Gastrocnemius medialis (tissue), 4 donors: ENCODE measurements at places on chromosomes 7 and 10.

DNA sequence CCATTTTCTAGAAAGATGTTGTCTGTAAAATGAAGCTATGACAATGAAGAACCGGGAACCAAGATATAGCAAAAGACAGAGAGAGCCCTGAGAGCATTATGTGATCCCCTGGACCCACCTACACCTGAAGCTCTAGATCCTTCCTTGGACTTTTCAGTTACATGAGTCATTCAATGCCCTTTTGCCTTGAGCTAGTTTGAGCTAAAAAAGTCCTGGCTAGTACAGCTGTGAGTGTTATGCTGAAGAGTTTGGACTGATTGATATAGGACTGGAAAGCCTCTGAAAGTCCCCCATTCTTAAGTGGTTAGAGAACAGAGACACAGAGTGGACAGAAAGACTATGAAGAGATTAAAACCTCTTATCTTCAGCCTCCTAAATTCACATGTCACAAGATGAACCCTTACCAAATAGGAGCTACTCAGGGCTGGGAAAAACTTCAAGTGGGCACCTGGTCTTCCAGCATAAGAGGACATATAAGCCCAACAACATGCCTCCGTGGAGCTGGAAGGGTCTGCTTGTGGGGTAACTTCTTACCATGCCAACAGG is 386.8 kb upstream of the NFE2L3 start:
- H3K27ac ChIP-seq, result peak overlapping the region; percentile 84
- H3K36me3 ChIP-seq, result no peaks in the 10 kb centered on the region
- H3K27me3 ChIP-seq, result no peaks in the 10 kb centered on the region
- no peak for DNase-seq
- H3K4me1 ChIP-seq, result peaks cover 21% of the 10 kb centered on the region

DNA sequence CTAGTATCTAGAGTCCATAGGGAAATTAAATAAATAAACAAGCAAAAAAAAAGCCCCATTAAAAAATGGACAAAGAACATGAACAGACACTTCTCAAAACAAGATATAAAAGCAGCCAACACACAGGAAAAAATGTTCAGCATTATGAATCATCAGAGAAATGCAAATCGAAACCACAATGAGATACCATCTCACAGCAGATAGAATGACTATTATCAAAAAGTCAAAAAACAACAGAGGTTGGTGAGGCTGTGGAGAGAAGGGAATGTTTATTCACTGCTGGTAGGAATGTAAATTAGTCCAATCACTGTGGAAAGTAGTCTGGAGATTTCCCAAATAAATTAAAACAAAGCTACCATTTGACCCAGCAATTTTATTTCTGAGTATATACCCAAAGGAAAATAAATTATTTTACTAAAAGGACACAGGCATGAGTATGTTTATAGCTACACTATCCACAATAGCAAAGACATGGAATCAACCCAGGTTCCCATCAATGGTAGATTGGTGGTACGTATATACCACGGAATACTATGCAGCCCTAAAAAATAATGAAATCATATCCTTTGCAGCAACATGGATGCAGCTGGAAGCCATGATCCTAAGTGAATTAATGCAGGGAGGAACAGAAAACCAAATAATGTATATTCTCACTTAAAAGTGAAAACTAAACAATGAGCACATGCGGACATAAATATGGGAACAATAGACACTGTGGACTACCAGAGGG is 366.5 kb upstream of the SEMA3C start:
- no peak for DNase-seq
- H3K27ac ChIP-seq, result no peak overlapping the region
- H3K4me3 ChIP-seq, result no peak overlapping the region
- no peaks in the 10 kb centered on the region for H3K27me3 ChIP-seq

- H3K27me3 ChIP-seq, result no peaks in the 10 kb centered on the region
- H3K4me1 ChIP-seq, result no peaks in the 10 kb centered on the region
- no peak overlapping the region for H3K27ac ChIP-seq
- H3K36me3 ChIP-seq, result no peaks in the 10 kb centered on the region
These were observed 63.0 kb downstream of the FAS start for GRCh38 chr10:89053555-89053954.

GRCh38 chr10:33209802-33210201 is 124.7 kb downstream of the NRP1 start:
- H3K36me3 ChIP-seq, result no peaks in the 10 kb centered on the region
- H3K27me3 ChIP-seq, result no peaks in the 10 kb centered on the region
- H3K27ac ChIP-seq, result no peak overlapping the region
- peaks cover 15% of the 10 kb centered on the region for H3K4me1 ChIP-seq
- no peak for DNase-seq

- no peak for DNase-seq
- no peak overlapping the region for H3K4me3 ChIP-seq
- H3K27ac ChIP-seq, result no peak overlapping the region
- H3K4me1 ChIP-seq, result no peaks in the 10 kb centered on the region
These were observed 97.8 kb downstream of the OAT start for GRCh38 chr10:124320778-124321432.

GRCh38 chr10:76916536-76916935 is 721.1 kb downstream of the KCNMA1 start:
- H3K27me3 ChIP-seq, result no peaks in the 10 kb centered on the region
- DNase-seq, result no peak
- no peaks in the 10 kb centered on the region for H3K36me3 ChIP-seq

DNA sequence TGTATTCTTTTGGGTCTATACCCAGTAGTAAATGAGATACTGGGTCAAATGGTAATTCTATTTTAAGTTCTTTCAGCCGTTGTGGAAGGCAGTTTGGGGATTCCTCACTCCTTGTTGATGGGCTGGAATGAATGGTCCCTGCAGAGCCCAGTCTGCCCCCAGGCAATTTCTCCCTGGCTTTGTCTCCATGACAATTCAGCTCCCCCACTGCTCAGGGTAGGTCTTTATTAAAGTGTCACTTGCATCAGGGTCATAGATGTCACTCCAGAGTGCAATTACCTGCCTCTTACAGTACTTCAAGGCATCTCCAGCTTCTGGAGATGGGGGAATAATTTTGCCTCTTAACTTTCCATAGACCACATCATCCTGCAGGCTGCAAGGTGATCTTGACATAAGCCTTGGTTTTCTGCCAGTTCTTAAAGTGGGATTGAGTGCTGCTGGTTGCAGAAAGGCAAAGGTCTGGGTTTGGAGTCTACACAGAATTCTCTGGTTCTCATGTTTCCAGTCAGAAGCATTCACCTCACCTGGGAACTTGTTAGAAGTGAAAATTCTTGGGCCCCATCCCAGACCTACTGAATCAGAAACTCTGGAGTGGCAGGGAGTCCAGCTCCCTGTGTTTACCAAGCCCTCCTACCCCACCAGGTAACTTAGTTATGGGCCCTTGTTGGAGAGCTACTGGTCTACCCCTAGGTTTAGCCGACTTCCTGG is 442.4 kb downstream of the GALNT17 start:
- no peak overlapping the region for H3K27ac ChIP-seq
- H3K27me3 ChIP-seq, result no peaks in the 10 kb centered on the region
- no peak for DNase-seq
- H3K36me3 ChIP-seq, result no peaks in the 10 kb centered on the region
- H3K4me3 ChIP-seq, result no peak overlapping the region
- H3K4me1 ChIP-seq, result no peaks in the 10 kb centered on the region

DNA sequence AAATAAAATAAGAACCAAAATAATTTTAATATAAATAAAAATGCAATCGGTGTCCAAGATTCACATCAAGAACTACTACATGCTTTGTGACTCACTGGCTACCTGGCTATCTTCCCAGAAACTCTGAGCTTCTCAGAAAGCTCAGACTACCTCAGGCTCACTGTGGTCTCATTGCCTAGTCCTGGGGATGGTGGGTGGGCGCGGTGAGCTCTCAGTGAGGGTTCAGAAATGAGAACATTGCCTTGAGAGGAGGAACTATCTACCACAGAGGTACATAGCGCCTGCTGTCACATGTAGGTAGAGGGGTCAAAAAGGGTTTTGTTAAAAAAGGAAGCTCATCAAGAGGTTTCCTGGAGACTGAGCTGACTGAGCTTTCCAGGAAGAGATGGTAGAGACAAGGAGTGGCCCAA is 108.0 kb downstream of the WDFY4 start:
- H3K27me3 ChIP-seq, result no peaks in the 10 kb centered on the region
- no peak overlapping the region for H3K4me3 ChIP-seq
- DNase-seq, result no peak
- no peaks in the 10 kb centered on the region for H3K4me1 ChIP-seq

GRCh38 chr7:83799333-83799732 is 150.4 kb upstream of the SEMA3E start:
- no peaks in the 10 kb centered on the region for H3K36me3 ChIP-seq
- no peak overlapping the region for H3K27ac ChIP-seq
- DNase-seq, result no peak
- H3K4me3 ChIP-seq, result no peak overlapping the region

DNA sequence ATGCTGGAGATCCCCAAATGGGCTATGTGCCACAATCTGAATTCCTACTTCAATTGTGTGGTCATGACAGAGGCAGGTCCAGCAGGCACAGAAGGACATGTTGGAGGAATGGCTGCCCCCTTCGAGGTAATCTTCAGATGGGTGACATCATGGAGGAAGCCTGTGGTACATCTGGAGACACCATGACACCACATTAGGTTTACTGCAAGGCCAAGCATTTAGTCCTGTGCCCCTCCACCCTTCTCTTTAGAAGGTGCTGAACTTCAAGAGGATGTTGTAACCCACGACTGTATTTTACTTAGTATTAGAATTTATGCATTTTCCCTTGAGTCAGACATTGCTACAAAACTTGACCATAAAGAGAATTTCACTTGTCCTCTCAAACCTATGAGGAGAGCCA is 75.1 kb upstream of the DDC start:
- no peaks in the 10 kb centered on the region for H3K27me3 ChIP-seq
- H3K4me1 ChIP-seq, result peaks cover 13% of the 10 kb centered on the region
- H3K4me3 ChIP-seq, result no peak overlapping the region
- H3K27ac ChIP-seq, result peak overlapping the region; percentile 94
- H3K36me3 ChIP-seq, result no peaks in the 10 kb centered on the region
- DNase-seq, result no peak

- H3K36me3 ChIP-seq, result no peaks in the 10 kb centered on the region
- H3K27me3 ChIP-seq, result no peaks in the 10 kb centered on the region
- no peak overlapping the region for H3K27ac ChIP-seq
- no peak for DNase-seq
- no peaks in the 10 kb centered on the region for H3K4me1 ChIP-seq
- H3K4me3 ChIP-seq, result no peak overlapping the region
These were observed 103.0 kb downstream of the OAT start for GRCh38 chr10:124315591-124316270.

GRCh38 chr7:51102828-51103227 is 213.8 kb downstream of the COBL start:
- no peak overlapping the region for H3K27ac ChIP-seq
- H3K4me3 ChIP-seq, result no peak overlapping the region
- no peaks in the 10 kb centered on the region for H3K36me3 ChIP-seq
- no peaks in the 10 kb centered on the region for H3K27me3 ChIP-seq
- no peaks in the 10 kb centered on the region for H3K4me1 ChIP-seq

- DNase-seq, result no peak
- peak overlapping the region; percentile 96 for H3K27ac ChIP-seq
- no peaks in the 10 kb centered on the region for H3K27me3 ChIP-seq
- H3K4me1 ChIP-seq, result peaks cover 33% of the 10 kb centered on the region
- no peaks in the 10 kb centered on the region for H3K36me3 ChIP-seq
These were observed 672 bp downstream of the GTPBP4 start for GRCh38 chr10:988667-989545.

- peaks cover 10% of the 10 kb centered on the region for H3K27me3 ChIP-seq
- no peak overlapping the region for H3K27ac ChIP-seq
- peaks cover 41% of the 10 kb centered on the region for H3K4me1 ChIP-seq
- DNase-seq, result no peak
- H3K36me3 ChIP-seq, result no peaks in the 10 kb centered on the region
These were observed 3.5 kb downstream of the BMI1 start for GRCh38 chr10:22324413-22324812.

- no peak for DNase-seq
- no peaks in the 10 kb centered on the region for H3K36me3 ChIP-seq
- no peak overlapping the region for H3K27ac ChIP-seq
- no peak overlapping the region for H3K4me3 ChIP-seq
These were observed 102.8 kb downstream of the DYNC2I1 start for GRCh38 chr7:158959021-158959717.

- H3K27ac ChIP-seq, result no peak overlapping the region
- no peaks in the 10 kb centered on the region for H3K27me3 ChIP-seq
- H3K4me1 ChIP-seq, result no peaks in the 10 kb centered on the region
- H3K4me3 ChIP-seq, result no peak overlapping the region
- DNase-seq, result no peak
- H3K36me3 ChIP-seq, result no peaks in the 10 kb centered on the region
These were observed 109.7 kb downstream of the SLIT1 start for GRCh38 chr10:97075961-97076525.

DNA sequence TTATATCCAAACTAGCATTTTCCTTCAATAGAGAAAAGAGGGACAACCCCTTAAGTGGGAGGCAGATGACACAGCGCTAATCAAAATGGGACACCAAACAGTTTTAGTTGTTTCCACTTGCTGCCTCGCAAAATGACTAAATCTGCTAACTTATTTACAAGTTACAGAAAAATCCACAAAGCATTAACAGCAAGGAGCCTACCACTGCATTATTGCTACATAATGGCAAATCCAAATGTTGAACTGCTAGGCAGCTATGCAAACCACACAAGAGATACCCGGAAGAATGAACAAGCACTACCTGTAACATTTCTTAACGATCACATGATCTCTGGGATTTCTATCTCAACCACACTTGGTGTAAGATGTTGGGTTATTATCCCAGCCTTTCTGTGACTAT is 96.7 kb downstream of the SFMBT2 start:
- H3K4me3 ChIP-seq, result no peak overlapping the region
- no peak for DNase-seq
- no peak overlapping the region for H3K27ac ChIP-seq

DNA sequence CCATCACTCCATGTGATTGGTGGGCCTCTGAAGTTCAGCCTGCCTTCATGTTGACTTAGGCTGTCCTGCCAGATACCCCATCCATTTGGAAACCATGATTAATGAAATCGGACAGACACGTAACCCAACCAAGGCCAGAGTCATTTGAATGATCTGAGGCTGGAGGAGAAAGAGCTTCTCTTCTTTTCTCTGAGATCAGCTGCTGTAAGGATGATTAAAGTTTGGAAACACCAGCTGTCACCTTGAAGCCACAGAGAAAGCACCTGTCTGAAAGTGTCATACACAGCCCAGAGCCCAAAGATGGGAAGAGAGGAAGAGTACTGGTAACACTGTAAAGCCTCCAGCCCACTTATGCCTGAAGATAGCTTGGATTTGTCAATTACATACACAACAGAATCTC is 22.9 kb downstream of the NEBL start:
- no peak for DNase-seq
- H3K4me3 ChIP-seq, result no peak overlapping the region
- no peaks in the 10 kb centered on the region for H3K36me3 ChIP-seq
- no peak overlapping the region for H3K27ac ChIP-seq
